Effector memory CD4-positive, alpha-beta T cell (primary cell): ENCODE measurements at places on chromosomes 12 and 14.

- no peak for DNase-seq
These were observed 14.5 kb downstream of the ARL6IP4 start for GRCh38 chr12:122994781-122995502.

DNA sequence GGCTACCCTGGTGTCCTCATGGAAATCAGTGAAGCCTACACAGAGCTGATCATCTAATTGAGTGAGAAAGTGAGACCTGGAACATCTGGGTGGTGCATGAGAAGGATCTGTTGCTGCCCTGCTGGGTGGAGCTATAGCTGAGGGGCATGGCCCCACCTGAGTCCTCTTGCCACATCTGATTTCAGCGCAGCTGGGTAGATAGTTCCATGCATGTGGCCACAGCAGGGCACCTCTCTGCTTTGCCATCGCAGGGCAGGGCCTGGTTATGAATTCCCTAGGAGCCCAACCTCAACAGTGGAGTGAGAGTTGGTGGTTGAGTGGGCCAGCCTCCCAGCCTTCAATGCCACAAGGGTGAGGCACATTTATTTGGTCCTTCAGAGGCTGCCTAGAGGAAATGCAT, 407.8 kb downstream of the BCL11B start:
- DNase-seq = no peak

- no peak for DNase-seq
These were observed 15.4 kb downstream of the BEGAIN start for GRCh38 chr14:100571837-100572236.

- DNase-seq = no peak
These were observed 25.2 kb downstream of the NGB start for GRCh38 chr14:77245820-77246219.

DNA sequence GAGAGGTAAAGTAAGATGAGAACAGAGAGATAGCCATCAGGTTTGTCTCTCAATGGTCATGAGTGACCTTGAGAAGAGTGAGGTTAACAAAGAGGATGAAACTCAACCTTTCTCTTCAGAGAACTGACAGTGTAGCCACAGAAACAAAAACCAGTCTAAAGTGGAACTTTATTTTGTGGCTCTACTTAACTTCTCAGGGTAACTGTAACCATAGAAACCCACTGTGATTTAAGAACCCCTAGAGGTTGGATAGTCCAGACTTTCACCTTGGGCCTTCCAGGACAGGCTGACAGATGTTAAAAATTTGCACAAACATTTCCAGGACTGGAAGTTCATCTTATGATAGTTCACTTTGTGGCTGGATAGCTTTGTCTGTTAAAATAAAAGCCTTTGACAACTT, 48.5 kb downstream of the ATP23 start:
- no peak for DNase-seq

GRCh38 chr14:95832012-95832411, 44.6 kb upstream of the TUNAR start:
- DNase-seq = no peak

DNA sequence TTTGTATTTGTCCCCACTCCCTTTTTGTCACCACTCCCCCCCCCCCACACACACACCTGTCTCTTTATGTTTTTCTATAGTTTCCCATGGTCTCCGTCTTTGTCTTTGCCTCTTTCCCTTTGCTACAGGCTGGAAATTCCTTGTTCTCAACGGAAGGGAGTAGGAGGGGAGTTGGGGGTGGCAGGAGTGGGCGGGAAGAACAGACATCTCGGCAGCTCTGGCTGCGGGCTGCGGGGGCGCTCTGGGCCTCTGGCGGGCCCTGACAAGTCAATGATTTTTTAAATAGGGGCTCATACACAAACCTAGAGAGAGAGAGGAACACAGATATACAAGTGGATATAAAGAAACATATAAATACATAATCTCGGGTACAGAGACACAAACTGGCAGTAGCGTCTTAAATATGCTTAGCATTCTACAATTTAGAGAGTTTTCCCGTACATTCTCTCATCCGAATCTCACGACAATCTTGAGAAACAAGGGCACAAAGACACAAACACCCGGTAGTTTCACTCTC, 2.4 kb upstream of the NAB2 start:
- no peak for DNase-seq
